C1 segment of cervical spinal cord (tissue), 14 donors: ENCODE measurements at places on chromosomes 2 and 18.

GRCh38 chr2:134504586-134505336, 214.0 kb downstream of the TMEM163 start:
- DNase-seq, result no peak

DNA sequence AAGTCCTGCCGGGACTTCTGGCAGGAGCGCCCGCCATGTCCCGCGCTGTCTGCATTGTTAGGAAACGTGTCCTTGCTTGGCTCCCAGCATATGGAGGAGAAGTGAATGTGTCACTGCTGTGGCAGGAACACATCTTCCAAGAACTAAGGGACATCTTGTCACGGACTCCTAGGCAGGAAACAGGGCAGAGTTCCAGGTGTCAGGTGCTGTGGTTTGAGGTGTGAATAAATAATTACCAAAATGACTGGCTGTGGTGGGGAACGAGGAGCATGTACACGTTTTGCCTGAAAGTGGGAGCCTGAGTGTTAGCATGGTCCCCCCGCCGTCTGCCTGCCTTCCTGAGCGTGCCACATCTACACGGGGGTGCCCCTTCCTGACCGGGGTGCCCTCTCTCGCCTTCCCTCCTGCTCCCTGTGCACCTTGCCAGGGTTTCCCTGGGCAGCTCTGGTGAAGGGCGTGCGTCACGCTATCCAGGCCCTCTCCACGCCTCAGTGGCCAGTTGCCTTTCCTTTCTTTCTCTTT, 237.5 kb downstream of the LDLRAD4 start:
- DNase-seq, result peak; percentile 77

GRCh38 chr2:204197336-204198005, 260.9 kb downstream of the ICOS start:
- no peak for DNase-seq

- DNase-seq, result no peak
Measured at GRCh38 chr2:104213758-104214157, 640.2 kb upstream of the POU3F3 start.

DNA sequence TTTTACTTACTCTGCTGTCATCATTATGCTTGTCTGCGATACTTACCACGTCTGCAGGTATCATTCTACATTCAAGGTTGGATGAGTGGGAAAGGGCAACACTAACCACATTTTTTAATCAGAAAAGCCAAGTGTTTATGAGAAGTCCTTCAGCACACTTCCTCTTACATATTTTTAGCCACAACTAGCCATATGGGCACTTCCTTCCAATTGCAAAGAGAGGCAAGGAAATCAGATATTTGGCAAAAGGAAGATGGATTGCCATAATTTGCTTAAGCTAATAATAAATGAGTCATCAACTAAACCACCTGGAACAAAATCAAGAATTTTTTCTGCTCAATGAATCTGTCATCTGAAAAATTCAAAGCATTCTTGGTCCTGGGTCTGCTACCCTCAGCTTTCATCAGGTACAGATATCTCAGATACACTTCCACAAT, 16.7 kb upstream of the MRO start:
- DNase-seq, result no peak

GRCh38 chr2:61193670-61194561, 31.9 kb downstream of the C2orf74 start:
- DNase-seq, result no peak

DNA sequence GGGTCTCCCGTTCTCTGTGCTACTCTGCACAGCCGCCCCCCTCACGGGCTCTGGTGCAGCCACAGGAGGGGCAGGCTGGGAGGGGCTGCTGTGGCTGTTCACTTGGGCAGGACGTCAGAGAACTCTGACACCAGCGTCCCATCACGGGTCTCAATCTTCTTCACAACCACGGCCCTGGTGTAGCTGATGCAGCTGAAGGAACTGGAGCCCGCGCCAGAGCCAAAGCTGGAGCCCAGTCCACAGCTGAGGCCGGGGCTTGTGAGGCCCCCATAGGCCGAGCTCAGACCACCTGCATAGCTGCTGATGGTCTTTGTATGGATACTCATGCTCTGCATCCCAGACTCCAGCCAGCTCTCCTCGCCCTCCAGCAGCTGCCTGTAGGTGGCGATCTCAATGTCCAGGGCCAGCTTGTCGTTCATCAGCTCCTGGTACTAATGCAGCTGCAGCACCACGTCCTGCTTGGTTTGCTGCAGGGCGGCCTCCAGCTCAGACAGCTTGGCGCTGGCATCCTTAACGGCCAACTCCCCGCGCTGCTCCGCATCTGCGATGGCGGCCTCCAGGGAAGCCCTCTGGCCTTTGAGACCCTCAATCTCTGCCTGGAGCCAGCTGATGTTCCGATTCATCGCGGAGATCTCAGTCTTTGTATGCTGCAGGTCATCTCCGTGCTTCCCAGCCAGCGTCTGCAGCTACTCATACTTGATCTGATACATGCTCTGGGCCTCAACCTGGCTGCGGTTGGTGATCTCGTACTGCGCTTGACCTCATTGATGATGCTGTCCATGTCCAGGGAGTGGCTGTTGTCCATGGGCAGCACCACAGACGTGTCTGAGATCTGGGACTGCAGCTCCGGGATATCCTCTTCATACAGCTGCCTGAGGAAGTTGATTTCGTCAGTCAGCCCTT, 7.4 kb upstream of the DUSP19 start:
- no peak for DNase-seq

GRCh38 chr2:238142382-238143205, 4.1 kb downstream of the KLHL30 start:
- no peak for DNase-seq

DNA sequence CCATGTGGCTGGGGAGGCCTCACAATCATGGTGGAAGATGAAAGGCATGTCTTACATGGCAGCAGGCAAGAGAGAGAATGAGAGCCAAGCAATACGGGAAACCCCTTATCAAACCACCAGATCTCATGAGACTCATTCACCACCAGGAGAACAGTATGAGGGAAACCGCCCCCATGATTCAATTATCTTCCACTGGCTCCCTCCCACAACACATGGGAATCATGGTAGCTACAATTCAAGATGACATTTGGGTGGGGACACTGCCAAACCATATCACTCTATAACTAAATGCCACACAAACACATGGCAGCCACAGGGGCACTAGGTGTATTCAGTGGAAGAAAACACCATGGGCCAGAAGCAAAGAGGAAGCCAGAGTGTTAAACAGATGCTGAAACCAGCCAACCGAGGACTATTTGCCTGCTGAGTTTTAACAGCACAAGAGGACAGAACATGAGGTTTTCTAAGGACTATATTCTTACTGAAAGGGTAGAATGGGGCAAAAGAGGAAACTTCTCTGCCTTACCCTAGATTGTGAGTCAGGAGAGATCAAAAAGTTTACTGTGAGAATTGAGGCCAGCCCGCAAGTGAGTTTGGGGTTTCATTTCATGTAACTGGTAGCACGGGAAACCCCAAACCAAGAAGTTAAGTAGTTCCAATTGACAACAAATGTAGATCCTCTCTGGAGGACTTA, 49.2 kb downstream of the SIGLEC15 start:
- DNase-seq, result no peak
